ENCODE measurements at places on chromosomes 5 and 9.

GRCh38 chr9:89807682-89808075 is 202.9 kb downstream of the GADD45G start:
- DNase-seq, result no peak

DNA sequence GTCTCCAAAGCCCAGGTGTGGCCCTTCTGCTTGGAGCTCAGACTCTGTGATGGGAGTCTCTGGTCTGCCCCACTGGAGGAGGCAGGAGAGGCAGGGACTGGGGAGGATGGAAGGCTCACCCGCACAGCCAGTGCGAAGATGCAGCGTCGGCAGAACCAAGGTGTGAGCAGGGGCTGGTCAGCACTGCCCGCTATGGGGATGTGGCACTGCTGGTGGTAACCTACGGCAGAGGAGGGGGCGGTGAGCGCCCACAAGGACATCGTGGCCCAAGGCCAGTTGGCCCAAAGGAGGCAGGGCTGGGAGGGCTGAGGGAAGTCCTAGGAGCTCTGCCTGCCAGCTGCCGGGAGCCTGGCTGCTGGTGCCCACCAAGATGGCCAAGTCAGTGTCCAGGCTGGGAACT is 7.3 kb downstream of the PHF19 start:
- no peak for DNase-seq

DNA sequence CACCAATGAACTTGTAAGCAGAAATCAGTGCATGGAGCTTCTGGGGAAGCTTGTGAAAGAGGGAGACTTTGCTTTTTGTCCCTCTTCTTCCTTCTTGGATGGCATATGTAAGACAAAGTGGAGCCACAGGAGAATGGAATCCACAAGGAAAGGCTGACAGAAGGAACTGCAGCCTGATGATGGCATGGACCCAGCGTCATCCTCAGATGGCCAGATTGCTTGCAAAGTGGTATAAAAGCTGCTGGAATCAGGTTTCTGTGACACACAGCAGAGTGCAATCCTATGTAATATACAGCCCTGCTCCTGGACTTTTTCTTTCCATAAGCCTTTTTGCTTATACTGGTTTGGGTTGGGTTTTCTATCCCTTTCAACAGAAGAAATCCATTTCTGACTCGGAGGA is 31.4 kb upstream of the SPARC start:
- DNase-seq, result no peak

GRCh38 chr5:172699999-172700364 is 58.9 kb downstream of the NEURL1B start:
- no peak for DNase-seq

- peak; percentile 72 for DNase-seq
Observed at GRCh38 chr9:124852829-124853531, at the start of gene WDR38. Gene WDR38 (plus strand): TSS chr9:124853460. CDS start chr9:124853532, 72 bp downstream.

- no peak for DNase-seq
Observed at GRCh38 chr5:170844651-170845050, 17.2 kb upstream of the RANBP17 start.

DNA sequence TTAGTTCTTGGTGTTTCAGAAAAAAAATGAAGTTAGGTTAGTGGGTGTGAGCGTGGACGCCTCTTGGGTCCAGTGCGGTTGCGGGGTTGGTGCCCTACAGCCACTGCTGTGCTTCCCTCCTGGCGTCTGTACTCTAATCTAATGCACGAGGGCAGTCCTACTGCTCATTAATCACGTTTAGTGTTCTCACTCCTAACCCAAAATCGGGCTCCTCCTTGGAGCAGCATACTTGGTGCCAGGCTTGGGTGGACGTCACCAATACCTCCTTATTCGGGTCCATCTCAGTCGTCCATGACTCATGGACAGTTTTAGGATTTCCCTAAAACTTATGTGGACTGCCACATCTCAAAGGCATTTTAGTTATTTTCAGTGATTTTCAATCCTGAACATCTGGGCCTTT is 41.6 kb downstream of the TRIO start:
- DNase-seq, result peak; percentile 67

- no peak for DNase-seq
Observed at GRCh38 chr5:128559300-128560297, 21.6 kb upstream of the FBN2 start.

DNA sequence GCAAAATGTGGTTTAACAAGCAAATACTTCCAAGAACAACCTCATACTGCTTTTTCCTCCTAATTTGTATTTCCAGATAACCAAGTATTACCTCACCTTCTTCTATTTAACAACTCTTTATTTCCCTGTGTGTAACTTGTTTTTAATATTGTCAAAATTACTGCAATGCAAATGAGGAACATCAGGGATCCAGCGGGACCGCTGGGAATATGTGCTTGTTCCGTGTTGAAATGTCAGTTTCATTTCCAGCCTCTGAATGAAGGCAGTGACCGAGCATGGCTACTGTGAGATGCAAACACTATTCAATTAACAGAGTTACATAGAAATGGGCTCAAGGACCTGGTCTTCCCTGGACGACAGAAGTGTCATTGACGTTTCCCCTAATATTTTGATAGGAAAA is 110.8 kb upstream of the CTSL start:
- no peak for DNase-seq

- DNase-seq, result peak; percentile 15
Observed at GRCh38 chr9:123399803-123400378, 43.9 kb downstream of the CRB2 start.

DNA sequence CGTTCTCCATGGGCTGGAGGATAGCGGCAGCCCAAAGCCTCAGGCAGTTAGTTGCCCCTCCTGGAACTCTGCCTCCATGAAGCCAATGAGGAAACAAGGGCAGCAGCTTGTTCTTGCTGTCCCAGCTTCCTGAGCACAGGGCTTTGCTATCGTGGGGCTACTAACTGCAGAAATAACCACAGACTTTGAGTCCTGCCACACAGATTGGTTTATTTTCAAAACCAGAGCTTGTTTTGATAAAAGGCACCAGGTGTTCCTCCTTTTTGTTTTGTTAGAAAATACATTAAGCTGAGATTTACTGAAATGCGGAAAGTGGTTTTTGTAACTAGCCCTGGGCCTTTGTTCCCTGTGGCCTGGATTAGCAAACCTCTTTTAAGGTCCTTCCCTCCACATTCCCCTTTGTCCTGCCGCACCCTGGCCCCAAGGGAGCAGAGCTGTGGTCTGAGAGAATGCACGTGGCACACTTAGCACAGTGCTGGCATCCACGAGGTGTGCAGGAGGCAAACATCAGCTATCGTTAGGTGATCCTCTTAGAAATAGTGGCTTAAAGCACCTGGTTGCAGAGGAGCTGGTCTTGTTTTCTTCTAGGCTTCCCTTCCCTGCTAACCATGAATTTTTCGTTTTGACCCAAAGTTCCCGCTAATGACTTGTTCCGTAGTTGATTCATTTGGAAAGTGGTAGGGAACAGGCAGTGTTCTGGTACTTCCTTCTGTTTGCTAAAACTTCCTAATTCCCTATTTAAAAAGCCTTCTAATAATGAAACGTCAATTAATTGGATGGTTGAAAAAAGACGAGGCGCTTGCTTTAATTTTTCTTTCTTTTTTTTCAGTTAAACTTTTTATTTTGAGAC is 21.5 kb downstream of the MVB12B start:
- DNase-seq, result no peak

DNA sequence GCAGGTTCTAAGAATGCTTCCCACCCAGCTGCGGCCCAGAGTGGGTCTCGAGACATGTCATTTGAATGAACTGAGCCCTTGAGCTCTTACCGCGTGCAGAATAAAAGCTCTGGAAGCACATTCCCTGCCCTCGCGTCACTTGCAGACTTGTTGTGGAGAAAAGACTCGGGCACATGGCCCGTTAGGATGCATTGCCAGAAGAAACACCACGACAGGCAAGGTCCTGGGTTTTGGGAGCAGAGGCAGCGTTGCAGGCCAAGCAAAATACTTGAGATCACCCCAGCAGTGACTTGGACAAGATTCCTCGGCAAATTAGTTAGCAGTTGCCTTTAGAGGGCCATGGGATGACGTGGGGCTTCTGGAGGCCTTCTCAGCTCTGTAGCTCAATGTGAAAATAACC is 170.8 kb upstream of the MSX2 start:
- peak; percentile 96 for DNase-seq

GRCh38 chr9:72361217-72361616 is 3.8 kb downstream of the ZFAND5 start:
- no peak for DNase-seq

DNA sequence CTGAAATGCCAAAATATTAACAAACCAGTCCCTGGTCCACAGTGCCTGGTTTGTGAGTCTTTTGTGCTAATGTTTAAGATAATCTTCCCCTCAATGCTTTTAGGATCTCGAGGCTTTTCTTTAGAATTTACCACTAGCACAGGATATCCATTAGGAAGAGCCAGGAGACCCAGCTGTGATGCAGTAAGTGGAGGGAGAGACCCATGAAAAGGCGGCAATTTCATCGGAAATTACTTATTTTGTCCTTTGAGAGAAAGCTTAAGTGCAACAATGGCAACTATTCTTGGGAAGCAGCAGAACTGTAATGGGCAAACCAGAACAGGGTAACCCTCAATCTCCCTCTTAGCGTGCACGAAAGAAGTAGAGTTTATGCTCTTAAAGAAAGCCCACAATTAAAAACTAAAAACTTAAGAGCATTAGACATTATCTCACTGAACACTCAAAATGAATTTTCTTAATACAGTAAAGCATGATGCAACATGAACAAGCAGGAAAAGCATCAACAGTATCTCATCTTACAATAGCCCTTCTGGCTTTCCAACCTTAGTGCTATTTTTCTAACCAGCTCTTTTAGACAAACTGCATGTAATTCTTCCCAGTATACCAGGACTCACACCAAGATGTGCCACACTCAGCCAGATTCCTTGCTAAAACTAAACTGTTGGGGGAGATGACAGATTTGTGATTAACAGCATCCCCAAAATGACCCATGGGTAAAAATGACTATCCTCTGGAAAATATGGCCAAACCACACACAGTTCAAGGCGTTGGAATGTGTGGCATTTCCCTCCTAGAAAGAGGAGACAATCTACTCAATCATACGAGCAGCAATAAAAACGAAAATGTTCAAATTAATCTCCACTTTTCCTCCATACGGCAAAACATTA is 36.4 kb downstream of the PWWP2A start:
- DNase-seq, result peak; percentile 69

DNA sequence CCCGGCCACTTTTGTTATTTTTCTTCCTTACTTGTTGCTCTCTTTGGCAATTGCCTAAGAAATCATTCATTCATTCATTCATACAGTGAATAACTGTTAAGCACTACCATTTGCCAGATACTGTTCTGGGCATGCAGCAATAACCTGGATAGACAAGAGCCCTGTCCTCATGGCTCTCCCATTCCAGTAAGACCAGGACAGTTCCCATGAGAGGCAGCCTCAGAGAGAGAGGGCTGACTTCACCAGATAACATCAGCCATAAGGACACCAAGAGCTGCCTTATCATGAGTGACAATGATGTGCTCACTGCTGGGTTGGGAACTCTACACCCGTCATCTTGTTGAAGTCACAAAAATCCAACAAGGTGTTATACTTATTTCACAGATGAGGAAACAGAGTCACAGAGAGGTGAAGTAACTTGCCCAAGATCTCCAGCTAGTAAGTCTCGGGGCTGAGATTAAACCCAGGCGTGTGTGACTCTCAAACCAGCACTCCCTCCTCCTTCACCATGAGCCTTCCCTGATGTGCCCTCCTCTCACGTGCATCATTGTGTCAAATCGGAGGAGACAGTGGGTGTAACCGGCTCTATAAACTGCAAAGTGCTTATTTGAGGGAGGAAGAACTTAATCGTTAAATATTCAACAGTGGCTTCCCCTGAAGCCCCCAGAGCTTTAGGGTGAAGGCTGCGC is 61.1 kb upstream of the TBC1D2 start:
- DNase-seq, result no peak

DNA sequence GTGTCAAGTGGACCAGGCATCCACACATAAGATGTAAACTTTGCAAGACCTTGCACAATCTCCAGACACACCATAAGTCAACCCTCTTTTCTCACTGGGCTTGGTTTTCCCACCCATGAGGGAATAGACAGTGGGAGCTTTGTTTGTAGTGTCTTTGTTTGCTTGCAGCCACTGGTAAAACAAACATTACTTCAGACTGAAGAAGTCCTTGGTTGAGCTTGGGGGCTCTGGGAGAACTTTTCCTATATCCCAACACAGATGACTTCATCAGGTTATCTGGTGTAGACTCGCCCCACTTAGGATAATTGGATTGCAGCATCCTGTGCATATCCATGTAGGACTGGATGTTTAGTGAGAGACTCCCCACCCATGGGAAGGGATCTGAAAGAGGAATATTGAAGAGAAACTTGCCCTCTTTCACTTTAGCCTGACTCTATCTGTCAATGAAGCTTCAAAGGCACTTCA is 11.5 kb upstream of the ADGRV1 start:
- no peak for DNase-seq

DNA sequence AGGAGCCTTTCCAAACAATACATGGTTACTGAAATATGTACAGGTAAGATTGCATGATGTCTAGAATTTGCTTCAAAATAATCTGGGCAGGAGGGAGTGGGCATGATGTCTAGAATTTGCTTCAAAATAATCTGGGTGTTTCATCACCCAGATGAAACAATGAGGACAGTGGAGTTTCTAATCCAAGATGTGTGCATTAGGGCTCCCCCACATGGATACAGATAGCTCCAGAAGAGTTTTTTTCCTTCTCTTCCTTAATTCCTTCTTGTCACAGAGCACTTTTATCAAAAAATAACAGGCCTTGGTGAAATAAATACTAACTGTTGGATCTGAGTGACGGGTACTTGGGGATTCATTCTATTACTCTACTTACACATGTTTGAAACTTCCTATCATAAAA is 14.9 kb downstream of the ATOX1 start:
- DNase-seq, result no peak

GRCh38 chr9:126366366-126367011 is 39.9 kb downstream of the MVB12B start:
- no peak for DNase-seq

GRCh38 chr5:119808474-119808873 is 179.1 kb downstream of the FAM170A start:
- no peak for DNase-seq

DNA sequence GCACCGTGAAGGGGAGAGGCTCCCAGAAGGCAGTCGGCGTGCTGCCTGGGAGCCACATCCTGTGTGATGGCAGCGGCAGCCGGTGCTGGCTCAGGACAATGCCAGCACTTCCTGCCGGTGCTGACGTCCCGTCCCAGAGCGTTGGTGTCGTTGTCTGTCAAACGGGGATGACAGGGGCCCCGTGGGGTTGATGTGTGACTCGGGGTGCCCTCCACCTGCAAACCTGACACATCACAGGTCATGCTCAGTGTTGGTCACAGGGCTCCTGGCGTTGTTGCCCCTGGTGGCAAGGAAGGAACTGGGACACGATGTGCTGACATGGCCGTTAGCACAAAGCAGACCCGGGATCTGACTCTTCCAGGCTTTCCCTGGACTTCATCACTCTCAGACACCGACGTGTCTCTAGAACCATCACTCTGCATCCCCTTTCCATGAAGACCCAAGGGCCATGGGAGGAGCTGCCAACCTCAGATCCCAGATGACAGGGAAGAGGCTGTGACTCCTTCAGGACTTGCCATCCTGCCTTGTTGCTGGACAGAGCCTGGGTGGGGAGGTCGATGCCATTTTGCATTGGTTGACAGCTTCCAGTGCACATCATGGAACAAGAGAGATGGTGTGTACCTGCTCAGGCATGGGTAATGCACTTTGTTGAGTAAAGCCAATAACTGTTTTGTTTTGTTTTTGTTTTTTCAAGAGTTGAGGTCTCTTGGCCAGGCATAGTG is 21.5 kb downstream of the PLPP7 start:
- DNase-seq, result no peak

All from MG63 (cell line).